ENCODE measurements at places on chromosomes 1 and 21. TPM values are rescaled to one million over a fixed set of nuclear protein-coding genes. Genes with fewer than 3 reads are reported as not detected.

PLA2G2A gene
- total RNA-seq: not detected

- no peak for DNase-seq
These were observed 157.3 kb downstream of the CASZ1 start for GRCh38 chr1:10639011-10639774.

DNA sequence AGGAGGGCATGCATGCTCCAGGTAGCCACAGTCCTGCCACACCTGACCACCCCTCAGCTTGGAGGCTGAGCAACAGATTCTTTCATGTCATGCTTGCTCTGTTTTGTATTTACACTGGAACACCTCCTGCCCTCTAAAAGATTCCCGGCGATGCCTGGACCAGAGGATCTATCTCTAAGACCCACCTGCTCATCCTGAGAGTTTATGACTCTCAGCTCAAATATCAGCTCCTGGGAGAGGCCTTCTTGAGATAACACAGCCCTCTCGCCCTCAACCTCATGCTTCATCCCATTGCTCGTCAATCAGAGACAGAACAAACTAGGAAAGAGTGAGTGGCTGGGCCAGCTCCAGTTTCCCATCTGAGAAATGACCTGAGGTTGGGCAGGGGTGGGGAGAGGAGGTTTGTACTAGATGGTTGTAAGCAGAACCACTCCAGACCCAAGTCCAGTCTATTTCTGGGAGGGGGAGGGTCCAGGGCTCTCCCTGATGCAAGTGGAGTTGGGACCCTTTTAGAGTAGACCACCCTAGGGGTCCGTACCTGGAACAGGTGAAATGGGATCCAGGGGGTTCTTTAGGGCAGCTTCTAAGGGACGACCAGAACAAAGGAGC, 524.5 kb downstream of the MATN1 start:
- no peak for DNase-seq

DNA sequence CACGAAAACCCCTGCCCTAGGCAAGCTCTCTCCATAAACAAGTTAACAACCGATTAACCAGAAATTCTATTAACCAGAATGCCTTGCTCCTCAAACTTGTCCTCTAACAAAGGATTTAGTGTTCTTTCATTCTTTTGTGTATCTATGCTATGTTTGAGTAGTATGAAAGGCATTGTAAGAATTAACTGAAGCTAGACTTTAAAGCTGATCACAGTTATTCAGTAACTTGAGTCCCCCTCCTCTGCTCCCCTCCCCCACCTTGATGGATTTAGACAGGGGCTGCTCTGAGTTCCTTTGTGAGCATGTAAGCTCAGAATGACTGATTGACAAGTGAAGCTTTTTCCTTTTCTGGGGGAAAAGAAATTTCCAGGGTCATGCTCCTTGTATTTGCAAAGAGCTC, 257.6 kb downstream of the TTLL7 start:
- no peak for DNase-seq

DNA sequence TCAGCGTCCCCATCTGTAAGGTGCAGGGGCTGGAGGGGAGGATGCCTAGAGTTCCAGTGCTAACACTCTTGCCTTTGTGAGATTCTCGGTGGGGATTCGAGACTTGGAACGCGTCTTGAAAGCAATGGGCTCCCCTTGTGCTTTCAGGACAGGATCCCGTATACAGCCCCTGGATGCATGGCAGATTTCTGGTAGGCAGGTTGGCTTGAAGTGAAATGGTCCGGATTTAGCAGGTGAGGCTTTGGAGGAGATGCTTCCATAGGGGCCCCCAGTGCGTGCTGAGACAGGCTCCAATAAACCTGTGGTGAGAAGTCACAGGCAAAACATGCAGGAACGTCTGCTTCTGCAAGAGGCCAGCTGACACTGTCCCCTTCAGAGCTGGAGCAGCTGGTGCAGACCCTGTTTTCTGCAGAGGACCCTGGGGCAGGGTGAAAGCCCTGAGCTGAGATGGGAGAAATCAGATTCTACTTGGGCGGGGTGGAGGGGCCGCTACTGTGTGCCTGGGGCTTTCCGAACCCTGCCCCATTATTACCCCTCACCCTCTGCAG, 270.4 kb downstream of the PTPRU start:
- no peak for DNase-seq

DNA sequence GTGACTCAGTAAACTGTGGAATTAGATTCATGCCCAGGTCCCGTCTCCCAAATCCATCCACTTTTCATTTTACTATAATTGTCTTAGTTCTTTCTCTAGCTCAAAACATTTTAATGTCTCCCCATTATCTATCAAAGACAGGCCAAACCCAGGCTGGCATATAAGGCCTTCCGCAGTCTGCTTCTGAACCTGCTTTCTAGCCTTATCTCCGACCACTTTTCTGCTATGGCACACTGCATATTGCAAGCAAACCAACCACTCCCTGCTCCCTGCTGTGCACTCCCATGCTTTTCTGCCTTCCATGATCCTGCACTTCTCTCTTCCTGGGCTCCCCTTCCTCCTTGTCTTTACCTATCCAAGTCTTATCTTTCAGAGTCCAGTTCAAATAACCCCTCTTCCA, 17.3 kb upstream of the PIGM start:
- DNase-seq: no peak

DNA sequence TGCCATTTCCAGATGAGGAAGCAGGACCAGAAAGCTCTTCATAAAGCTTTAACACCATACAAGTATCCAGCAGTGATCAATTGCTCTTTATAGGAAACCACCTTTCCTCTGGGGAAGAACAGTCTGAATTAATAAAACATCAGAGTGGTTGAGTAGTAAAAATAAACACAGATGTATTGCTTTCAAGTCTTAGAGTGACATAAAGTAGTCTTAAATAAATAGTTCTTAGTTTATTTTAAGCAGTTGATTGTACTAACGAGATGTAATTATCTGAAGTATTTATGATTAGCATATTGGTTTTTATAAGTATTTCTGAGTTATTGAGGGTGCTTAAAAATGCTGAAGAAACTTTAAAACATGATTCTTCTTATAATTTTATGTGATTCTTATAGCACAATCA, 67.0 kb downstream of the PRKAA2 start:
- no peak for DNase-seq

DNA sequence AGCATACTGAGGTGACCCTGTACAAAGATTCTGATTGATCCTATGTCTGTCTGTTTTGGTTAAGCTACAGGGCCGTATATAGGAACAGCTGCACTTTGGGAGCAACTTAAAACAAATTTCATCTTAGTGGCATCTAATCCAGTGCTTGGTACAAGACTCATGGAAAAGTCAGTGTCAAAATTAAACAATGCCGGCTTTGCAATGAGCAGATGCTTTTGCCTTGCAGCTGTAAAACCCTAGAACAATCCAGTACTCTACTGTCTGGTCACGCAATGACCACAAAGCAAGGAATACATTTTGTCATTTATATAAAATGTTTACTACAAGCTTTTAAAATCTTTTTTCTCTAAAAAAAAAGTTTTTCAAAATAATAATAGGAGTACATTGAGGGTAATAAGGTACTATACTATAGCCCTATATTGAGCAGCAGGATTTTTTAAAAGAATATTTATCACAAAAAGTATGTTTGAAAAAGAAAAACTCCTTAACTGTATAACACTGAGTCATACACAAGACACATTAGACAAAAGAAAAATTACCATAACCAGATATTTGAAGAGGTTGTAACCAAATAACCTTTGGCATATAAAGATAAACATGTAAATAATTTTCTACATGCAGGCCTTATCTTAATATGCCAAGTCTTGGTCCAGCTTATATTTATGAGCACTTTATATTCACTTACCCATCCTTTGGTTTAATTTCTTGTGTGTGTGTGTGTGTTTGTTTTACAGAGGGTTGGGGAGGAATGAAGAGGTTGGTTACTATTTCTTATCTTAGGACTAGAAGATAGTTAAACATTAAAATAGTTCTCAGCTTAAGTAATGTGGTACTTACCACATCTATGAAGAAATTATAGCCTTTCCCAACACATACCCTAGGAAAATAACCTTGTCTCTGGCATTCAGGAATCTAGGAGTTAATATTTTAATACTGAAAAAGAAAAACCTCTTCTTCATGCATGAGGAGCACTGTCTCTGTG, 262.3 kb downstream of the FAF1 start:
- DNase-seq: peak; percentile 68

TMCO4 gene
- 20.7 TPM for total RNA-seq

GRCh38 chr1:169802888-169803287, 8.2 kb upstream of the METTL18 start:
- no peak for DNase-seq

GSTM4 gene
- 11.7 TPM for total RNA-seq

- no peak for DNase-seq
These were observed 15.9 kb downstream of the BCAN start for GRCh38 chr1:156657741-156658319.

NEGR1 gene
- 13.8 TPM for total RNA-seq

DNA sequence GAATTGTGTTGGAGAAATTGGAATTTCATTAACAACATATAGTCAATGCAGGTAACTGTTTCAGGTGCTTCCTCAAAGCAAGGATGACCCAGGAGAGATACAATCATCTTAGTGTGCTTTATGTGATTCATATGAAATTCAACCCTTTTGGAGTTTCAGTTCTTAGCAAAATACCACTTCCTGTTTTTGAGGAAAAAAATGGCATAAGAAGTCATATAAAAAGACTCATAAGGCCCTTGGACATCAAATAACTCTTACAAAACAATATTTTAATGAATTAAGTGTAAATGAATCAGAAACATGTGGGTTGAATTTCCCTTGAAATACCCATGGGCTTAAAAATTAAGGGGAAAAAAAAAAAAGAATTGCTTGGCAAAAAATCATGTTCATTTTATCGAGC, 926.6 kb downstream of the LTN1 start:
- DNase-seq: no peak

All from fibroblast of villous mesenchyme (primary cell).